ENCODE measurements at places on chromosomes 5 and 9.

DNA sequence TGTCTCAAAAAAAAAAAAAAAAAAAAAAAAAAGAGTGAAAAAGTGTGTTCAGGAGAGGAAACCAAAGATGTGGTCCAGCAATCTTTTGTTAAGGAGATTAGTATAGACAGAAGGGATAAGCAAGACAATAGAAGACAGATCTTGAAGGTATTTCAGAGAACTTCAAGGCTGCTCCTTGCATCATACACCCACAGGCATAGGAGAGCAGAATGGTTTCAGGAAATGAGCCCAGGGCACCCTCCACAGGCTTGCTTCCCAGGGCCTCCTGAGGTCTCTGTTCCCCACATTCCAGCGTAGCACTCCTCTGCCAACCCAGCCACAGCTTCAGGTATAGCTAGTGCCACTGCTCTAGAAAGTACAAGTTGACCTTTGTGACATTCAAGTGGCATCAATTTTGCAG, 65.8 kb downstream of the FSTL4 start:
- DNase-seq = no peak

DNA sequence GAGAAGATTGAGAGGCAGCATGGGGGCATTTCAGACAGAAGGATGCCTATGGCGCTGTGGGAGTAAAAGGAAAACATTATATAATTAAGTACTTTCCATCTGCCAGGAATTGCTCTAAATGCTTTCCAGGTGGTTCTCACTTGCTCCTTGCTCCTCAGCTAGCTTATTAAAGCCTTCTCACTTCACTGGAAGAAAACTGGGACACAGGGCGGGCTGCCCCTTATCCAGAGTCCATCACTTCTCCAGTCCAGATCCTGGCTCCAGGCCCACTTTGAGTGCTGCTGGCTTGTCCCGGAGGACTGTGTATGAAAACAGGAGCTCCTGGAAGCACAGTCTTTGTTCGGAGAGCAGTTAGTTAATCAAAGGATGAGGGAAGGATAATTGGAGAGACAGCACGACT, 409.9 kb upstream of the ADAMTS16 start:
- DNase-seq = no peak

GRCh38 chr5:159071382-159071781, 28.3 kb downstream of the EBF1 start:
- no peak for DNase-seq

DNA sequence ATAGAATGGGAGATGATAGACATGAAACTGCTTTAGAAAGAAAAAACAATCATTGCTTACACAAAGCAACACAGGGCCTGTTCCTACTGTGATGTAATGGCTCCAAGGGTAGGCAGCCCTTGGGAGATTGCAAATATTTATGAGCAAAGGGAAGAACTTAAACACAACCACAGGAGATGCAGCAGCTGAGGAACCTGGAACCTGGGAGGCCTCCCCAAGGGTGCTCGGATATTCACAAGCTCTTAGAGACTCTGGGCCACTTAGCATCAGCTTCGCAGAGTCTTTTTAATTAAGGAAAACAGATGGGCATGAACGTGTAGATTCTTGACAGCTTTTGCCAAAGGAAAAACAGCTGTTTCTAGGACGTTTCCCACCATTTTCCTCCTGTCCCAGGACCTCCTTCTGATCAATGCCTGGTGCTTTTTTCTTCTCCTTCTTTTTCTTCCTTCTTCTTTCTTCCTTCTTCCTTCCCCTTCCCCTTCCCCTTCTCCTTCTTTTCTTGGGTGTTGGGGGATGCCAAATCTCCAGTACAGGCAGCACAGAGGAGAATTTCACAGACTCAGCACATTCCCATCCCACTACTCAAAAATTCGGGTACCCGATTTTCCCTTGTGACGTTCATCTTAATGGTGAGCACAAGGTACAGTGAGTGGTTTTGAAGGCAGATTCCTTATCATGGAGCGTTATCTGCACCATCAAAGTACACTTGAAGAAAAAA, 28.1 kb upstream of the TCF7 start:
- no peak for DNase-seq

- no peak for DNase-seq
Observed at GRCh38 chr5:10684303-10685086, 76.5 kb downstream of the DAP start.

DNA sequence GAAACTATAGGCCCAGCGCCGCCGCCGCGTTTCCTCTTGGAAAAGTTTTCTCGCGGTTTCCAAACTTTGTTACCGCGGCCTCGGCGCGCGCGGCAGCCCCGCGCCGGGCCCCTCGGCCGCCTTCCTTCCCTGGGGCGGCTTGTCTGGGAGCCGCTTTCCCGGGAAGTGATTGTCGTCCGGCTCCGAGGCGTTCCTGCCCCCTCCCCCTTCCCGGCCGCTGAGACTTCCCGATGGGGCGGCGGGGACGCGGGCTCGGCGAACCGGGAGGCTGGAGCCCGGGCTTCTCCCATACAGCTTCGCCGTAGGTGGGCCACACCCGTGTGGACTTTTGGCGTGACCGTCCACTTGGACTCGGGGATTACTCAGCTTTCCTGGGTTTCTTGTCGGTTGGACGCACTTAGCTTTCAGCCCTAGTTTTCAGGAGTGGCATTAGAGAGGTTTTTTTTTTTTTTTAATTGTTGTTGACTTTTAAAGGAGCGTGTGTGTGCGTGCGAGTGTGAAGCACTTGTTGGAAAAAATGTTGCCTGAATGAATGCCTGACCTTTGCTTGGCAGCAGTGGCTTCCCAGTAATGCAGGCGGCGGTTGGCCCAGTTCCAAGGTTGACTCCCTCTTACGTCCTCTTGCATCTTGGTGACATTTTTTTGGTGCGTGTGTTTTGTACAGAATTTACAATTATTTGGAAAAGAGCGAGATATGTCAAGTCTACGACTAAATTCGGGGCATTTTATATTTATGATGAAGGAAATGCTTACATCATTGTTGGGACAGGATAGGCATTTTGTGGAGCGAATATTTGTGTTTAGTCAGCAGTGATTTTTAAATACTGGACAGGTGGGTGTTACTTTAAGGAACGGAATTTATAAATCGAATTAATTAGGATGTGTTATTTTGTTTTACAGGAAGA, 821 bp downstream of the CTNNA1 start:
- peak; percentile 64 for DNase-seq

GRCh38 chr5:31232273-31232888, 38.9 kb downstream of the CDH6 start:
- DNase-seq = no peak

GRCh38 chr5:175133185-175133584, 310.8 kb downstream of the DRD1 start:
- DNase-seq = no peak

- DNase-seq = peak; percentile 64
Observed at GRCh38 chr9:91734371-91734981, 215.6 kb downstream of the ROR2 start.

DNA sequence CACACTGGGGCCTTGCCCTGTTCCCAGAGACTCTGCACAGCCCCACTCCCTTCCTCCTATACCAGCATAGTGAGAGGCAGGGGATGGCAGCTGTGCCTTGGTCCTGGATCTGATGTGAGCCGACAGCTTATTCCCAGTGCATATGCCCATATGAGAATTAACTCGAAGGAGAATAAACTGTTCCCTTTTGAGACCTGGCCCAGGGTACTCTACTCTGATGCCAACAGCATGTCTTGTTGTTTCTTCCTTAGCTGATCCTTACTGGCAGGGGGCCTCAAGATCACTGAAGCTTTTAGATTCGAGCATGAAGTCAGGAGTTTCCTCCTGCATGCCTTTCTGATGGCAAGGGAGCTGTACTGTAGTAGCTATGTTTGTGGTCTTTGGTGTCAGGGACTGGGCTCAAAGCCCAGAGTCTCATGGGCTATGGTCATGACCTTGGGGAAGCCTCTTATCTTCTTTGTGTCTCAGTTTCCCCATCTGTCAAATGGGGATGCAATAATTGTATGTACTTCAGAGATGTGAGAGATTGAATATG, 57.1 kb downstream of the DOCK2 start:
- no peak for DNase-seq

DNA sequence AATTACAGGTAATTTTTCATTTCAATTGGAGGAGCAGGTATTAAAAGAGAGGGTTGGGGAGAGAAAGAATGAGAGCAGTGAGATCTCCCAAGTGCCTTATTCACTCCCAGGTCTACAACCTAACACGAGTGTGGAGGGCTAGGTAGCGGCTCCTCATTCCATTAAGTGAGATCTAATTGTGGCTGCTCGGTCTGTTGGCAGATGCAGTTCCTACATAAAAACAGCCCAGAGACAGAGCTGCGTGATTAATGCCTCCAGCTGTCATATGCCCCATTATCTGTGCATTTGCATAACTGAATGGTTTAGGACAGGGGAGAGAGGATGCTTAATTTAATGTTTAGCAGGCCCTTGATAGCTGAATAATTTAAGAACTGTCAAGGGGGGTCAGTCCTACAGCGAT, 100.5 kb downstream of the PSAT1 start:
- DNase-seq = no peak

- no peak for DNase-seq
Observed at GRCh38 chr9:34577400-34578240, 11.9 kb downstream of the CNTFR start.

- DNase-seq = peak; percentile 19
Observed at GRCh38 chr5:19988457-19988856, 457 bp upstream of the CDH18 start.

GRCh38 chr5:135840959-135841358, 6.5 kb downstream of the SLC25A48 start:
- DNase-seq = no peak

GRCh38 chr9:38240051-38240450, 152.5 kb upstream of the ALDH1B1 start:
- no peak for DNase-seq

DNA sequence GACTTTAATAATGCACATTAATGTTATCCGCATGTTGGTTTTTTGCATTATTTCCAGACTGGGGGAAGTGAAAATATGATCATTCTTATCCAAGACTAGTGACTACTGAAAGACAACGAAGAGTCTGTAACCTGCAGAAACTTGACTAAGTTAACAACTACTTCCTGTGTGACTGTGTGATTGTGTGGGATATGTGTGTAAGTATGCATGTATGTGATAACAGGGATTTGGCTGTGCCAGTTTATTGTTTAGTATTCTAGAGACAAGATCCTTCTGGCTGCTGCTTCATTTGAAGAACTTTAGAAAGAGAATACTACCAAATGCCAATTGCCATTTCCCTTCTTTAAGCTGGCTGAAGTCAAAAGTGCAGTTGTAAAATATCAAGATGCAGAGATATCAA, 375.7 kb upstream of the PRR16 start:
- no peak for DNase-seq

GRCh38 chr5:76688836-76689235, 27.1 kb upstream of the F2R start:
- no peak for DNase-seq

GRCh38 chr5:89934069-89934468, 475.5 kb downstream of the CETN3 start:
- no peak for DNase-seq

DNA sequence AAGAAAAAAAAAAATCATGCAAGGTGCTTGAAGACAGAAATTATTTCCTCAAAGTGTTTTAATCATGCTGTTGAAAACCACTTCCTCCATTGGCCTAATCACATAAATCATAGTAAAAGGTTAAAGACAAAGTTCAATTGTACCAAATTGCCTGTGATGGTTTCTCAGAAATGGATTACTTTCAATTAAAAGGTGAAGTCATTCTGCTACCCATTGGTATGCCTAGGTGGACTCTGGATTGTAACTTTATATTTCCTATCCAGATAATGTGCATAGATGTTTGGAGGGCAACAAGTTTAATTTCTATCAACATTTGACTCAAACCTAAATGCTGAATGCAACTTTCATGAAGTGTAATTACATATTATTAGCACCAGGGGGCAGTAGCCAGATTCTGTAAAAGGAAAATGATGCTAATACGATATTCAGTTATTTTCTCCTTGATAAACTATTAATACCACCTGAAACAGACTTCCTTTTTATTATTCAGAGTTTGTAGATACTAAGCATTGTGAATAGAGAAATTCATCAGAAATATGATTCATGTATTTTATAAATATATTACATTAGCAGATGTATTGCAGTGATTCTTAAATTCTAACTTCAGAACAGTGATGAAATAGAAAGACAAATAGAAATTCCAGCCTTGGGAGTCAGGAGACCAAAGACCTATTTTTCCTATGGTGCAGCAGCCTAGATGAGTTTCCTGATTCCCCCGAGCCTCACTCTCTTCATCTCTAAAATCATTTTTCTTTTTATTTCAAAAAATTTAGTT, 148.2 kb downstream of the CAAP1 start:
- no peak for DNase-seq

- no peak for DNase-seq
Observed at GRCh38 chr9:98097836-98098235, 21.2 kb downstream of the TRIM14 start.

- DNase-seq = no peak
Observed at GRCh38 chr5:170263906-170264305, 31.1 kb downstream of the C5orf58 start.

DNA sequence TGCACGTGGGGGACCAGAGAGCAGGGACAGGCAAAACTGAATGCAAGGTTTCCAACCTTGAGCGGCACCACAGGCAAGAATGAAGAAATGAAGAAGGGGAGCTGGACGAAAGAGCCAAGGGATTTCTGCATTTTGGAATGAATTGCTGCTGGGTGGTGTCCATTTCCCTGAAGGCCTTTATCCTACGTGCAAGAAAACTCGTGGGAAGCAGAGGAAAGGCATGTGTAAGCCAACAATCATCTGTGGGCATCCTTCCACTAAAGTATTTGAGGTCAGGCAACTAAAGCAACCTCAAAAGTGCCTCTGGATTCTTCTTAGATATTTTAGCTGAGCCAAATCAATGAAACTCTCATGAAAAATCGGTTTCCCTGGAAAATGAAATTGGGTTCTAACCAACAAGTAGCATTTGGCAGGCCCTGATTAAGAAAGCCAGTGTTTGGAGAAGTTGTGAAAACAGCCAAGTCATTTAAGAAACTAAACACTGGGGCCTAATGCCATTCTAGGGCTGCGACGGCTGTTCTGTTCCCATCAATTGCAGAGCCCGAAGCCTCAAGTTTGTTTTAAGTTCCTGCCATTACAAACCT, 4.7 kb upstream of the TGFBI start:
- no peak for DNase-seq

- peak; percentile 81 for DNase-seq
Observed at GRCh38 chr9:127802576-127803443, at the start of gene FPGS. Gene FPGS (plus strand): TSS chr9:127802882. CDS start chr9:127802925, 43 bp downstream.

GRCh38 chr5:32043105-32043504, 131.0 kb downstream of the GOLPH3 start:
- DNase-seq = no peak
